Fibroblast of lung (primary cell): ENCODE measurements at places on chromosomes 1 and 21. TPM values are rescaled to one million over a fixed set of nuclear protein-coding genes. Genes with fewer than 3 reads are reported as not detected.
A peak's percentile ranks its signal among the peaks of the same experiment; 100 is the strongest.

MX1 gene
- total RNA-seq = 17.5 and 35.7 TPM in 2 replicates

S100A7 gene
- total RNA-seq = not detected in 2 replicates

OLFML2B gene
- 3.3 and 5.1 TPM in 2 replicates for total RNA-seq

DNA sequence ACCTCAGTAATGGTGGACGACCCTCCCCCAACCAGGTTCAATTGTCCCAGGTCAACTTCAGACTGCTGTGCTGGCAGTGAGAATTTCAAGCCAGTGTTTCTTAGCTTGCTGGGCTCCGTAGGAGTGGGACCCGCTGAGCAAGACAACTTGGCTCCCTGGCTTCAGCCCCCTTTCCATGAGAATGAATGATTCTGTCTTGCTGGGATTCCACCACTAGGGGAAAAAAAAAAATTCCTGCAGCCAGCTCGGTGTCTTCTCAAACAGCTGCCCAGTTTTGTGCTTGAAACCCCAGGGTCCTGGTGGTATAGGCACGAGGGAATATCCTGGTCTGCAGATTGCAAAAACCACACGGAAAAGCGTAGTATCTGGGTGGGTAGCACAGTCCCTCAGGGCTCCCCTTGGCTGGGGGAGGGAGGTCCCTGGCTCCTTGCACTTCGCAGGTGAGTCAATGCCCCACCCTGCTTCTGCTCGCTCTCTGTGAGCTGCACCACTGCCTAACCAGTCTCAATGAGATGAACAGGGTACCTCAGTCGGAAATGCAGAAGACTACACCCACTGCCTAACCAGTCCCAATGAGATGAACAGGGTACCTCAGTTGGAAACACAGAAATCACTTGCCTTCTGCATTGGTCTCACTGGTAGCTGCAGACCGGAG is 41.5 kb downstream of the GBP6 start:
- H3K36me3 ChIP-seq = no peaks in the 10 kb centered on the region
- no peaks in the 10 kb centered on the region for H3K27me3 ChIP-seq
- H3K27ac ChIP-seq = no peak overlapping the region

- no peak overlapping the region for H3K27ac ChIP-seq
- peak; percentile 47 for DNase-seq
- no peaks in the 10 kb centered on the region for H3K36me3 ChIP-seq
- H3K4me1 ChIP-seq = no peaks in the 10 kb centered on the region
- no peak overlapping the region for H3K4me3 ChIP-seq
Measured at GRCh38 chr1:64107118-64107519, 96.3 kb upstream of the UBE2U start.

- no peak overlapping the region for H3K4me3 ChIP-seq
- no peaks in the 10 kb centered on the region for H3K36me3 ChIP-seq
- DNase-seq = no peak
- H3K27me3 ChIP-seq = no peaks in the 10 kb centered on the region
Measured at GRCh38 chr1:228772516-228773212, 37.4 kb downstream of the RHOU start.

DNA sequence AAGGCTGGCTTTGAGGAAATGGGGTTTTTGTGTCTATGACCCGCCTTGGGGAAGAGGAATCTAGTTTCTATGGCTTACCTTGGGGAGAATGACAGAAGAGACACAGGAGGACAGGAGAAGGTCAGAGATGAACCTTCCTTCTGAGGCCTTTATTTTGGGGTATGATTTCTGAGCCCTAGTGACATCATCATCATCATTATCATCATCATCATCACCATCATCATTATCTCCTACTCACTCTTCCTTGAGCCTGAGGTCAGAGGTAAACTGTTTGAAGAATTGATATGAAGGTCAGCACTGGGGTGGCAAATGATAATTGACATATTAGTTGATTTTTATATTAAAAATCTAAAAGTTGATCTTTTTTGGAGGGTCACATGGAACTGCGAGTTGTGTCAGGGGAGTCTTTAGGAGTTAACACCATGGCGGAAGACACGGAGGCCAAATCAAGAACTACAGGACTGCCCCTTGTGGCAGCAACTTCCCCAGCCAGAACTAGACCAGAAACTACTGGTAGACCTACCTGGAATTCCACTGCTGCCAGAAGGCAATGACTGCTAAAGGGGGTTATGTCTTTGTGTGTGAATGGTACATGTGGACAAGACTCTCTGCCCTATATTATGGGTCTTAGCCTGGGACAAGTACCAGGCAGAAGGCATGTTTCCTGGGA is 49.8 kb upstream of the WLS start:
- no peak overlapping the region for H3K4me3 ChIP-seq
- DNase-seq = no peak
- H3K27me3 ChIP-seq = no peaks in the 10 kb centered on the region
- no peak overlapping the region for H3K27ac ChIP-seq
- no peaks in the 10 kb centered on the region for H3K36me3 ChIP-seq
- H3K4me1 ChIP-seq = no peaks in the 10 kb centered on the region

DNA sequence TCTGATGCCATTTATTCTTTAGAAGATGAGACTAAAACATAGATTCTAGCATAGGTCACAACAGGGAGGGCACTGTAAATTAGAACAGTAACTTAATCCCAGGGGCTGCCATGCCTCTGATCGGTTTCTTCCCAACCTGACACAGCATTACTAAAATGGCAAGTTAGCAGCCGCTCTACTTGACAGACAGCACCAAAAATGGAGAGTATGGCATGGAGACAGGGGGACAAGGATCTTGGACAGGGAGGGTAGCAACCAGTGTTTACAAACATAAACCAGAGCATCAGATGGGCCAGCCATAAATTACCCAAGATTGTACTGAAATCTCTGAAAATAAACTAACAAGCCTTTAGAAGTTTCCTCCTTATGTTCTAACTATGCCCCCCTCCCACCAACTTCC is 5.9 kb downstream of the DUSP10 start:
- no peak overlapping the region for H3K27ac ChIP-seq
- peaks cover 6% of the 10 kb centered on the region for H3K36me3 ChIP-seq
- no peaks in the 10 kb centered on the region for H3K27me3 ChIP-seq
- no peak for DNase-seq
- no peaks in the 10 kb centered on the region for H3K4me1 ChIP-seq

DNA sequence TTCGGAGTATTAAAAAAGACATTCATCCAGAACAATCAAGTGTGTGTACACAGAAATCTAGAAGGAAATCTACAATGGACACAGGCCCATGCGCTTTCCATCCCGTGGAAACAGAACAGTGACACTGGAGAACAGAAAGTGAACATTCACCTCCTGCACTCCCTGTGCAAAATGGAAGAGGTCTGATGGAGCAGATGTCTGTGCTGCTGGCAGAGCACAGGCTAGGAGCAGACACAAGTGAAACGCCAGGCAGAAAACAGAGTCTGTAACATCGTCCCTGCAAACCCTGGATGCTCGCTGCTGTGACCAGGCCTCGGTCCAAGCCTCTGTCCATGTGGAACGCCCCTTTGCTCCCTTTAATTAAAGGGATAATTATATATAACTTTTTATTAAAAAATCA is 36.1 kb downstream of the SLC45A1 start:
- no peak overlapping the region for H3K4me3 ChIP-seq
- H3K4me1 ChIP-seq = peaks cover 9% of the 10 kb centered on the region
- no peak overlapping the region for H3K27ac ChIP-seq
- DNase-seq = no peak
- no peaks in the 10 kb centered on the region for H3K27me3 ChIP-seq

- H3K27ac ChIP-seq = no peak overlapping the region
- no peak overlapping the region for H3K4me3 ChIP-seq
- no peaks in the 10 kb centered on the region for H3K4me1 ChIP-seq
- H3K36me3 ChIP-seq = no peaks in the 10 kb centered on the region
Measured at GRCh38 chr1:81432654-81433109, 368.1 kb upstream of the ADGRL2 start.

DNA sequence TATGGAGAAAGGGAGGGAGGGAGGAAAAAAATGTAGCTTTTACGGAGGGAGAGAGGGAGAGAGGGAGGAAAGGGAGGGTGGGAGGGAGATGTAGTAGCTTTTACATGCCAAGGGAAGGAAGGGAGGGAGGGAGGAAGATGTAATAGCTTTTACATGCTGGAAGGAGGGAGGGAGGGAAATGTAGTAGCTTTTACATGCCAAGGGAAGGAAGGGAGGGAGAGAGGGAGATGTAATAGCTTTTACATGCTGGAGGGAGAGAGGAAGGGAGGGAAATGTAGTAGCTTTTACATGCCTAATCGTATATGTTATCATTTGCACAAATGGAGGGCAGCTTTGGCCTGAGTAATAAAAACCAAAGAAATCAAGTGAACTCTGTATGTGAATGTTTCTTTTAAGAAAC is 35.6 kb downstream of the EEIG2 start:
- peak; percentile 68 for DNase-seq
- H3K27me3 ChIP-seq = no peaks in the 10 kb centered on the region
- no peaks in the 10 kb centered on the region for H3K36me3 ChIP-seq
- H3K4me1 ChIP-seq = peaks cover 6% of the 10 kb centered on the region
- H3K27ac ChIP-seq = no peak overlapping the region
- H3K4me3 ChIP-seq = no peak overlapping the region

GRCh38 chr1:110689868-110690267 is 15.1 kb upstream of the KCNA3 start:
- H3K4me1 ChIP-seq = no peaks in the 10 kb centered on the region
- H3K27me3 ChIP-seq = no peaks in the 10 kb centered on the region
- DNase-seq = no peak
- no peak overlapping the region for H3K27ac ChIP-seq
- H3K36me3 ChIP-seq = no peaks in the 10 kb centered on the region

GRCh38 chr1:157369808-157370521 is 182.3 kb downstream of the FCRL5 start:
- H3K4me1 ChIP-seq = no peaks in the 10 kb centered on the region
- no peak overlapping the region for H3K27ac ChIP-seq
- H3K27me3 ChIP-seq = no peaks in the 10 kb centered on the region
- peak; percentile 15 for DNase-seq
- H3K36me3 ChIP-seq = no peaks in the 10 kb centered on the region
- H3K4me3 ChIP-seq = no peak overlapping the region

- H3K27me3 ChIP-seq = no peaks in the 10 kb centered on the region
- no peak overlapping the region for H3K27ac ChIP-seq
- no peaks in the 10 kb centered on the region for H3K4me1 ChIP-seq
- H3K4me3 ChIP-seq = no peak overlapping the region
Measured at GRCh38 chr1:10685808-10686403, 110.5 kb downstream of the CASZ1 start.

GRCh38 chr1:39596163-39596562 is 19.6 kb upstream of the PABPC4 start:
- H3K27ac ChIP-seq = no peak overlapping the region
- no peaks in the 10 kb centered on the region for H3K4me1 ChIP-seq
- DNase-seq = no peak

DNA sequence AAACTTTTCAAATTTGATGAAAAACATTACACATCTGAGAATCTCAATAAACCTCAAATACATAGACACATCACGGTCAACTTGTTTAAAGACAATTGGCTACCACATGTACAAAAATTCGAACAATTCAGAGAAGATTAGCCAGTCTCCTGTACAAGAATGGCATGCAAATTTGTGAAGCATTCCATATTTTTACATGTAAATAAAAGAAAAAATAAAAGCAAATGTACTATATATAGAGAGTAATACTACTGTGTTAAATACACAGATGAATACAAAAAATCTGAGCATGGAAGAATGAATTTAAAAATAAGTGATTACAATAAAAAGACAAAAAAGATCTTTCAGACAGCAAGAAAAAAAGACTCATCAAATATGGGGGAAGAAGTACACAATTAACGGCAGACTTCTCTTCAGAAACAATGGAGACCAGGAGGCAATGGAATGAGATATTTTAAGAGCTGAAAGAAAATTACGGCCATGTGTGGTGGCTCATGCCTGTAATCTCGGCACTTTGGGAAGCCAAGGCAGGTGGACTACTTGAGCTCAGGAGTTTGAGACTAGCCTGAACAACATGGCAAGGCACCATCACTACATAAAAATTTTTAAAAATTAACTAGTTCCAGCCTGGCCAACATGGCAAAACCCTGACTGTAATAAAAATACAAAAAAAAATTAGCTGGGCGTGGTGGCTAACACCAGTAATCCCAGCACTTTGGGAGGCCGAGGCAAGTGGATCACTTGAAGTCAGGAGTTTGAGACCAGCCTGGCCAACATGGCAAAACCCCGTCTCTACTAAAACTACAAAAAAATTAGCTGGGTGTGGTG is 23.2 kb downstream of the HAX1 start:
- no peaks in the 10 kb centered on the region for H3K36me3 ChIP-seq
- H3K27me3 ChIP-seq = no peaks in the 10 kb centered on the region
- no peak overlapping the region for H3K27ac ChIP-seq
- DNase-seq = no peak
- no peaks in the 10 kb centered on the region for H3K4me1 ChIP-seq
- H3K4me3 ChIP-seq = no peak overlapping the region

GRCh38 chr1:163922743-163923201 is 601.0 kb downstream of the NUF2 start:
- no peak for DNase-seq
- no peaks in the 10 kb centered on the region for H3K4me1 ChIP-seq
- no peaks in the 10 kb centered on the region for H3K36me3 ChIP-seq
- H3K27me3 ChIP-seq = no peaks in the 10 kb centered on the region

DNA sequence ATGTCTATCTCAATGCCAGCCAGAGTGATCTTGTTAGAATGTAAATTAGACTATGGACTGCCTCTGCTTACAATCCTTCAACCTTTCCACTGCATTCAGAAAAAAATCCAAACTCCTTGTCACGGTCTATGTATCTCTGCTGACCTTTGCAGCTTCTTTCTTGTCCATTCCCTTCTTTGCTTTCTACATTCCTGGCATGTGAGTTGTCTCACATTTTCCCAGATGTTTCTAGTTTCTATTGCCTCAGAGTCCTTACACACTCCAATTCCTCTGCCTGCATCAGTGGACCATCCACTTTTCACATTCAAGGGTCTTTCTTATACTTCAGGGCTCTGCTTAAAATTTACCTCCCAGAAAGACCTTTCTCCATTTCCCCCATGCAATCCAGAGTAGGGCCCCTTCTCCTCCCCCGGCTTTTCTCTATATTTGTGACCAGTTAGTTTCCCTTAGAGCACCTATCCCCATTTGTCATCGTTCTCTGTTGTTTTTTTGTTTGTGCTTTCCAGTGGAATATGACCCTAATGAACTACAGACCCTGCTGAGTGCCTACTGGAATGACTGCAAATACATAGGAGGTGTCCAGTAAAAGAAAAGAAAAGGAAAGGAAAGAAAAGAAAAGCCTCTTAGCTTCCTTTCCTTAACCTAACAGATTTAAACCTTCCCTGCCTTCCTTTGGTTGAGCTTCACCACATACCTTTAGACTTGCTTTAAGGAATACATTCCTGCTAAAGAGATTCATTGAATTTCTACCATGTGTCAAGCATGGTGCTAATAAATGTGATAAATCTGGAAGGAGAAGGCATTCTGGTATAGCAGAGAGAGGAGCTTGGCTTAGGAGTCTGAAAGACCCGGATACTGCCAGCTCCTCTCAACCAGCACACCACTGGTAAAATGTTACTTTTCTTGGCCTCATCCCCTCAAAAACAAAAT is 102.0 kb downstream of the DIRAS3 start:
- H3K4me1 ChIP-seq = peaks cover 12% of the 10 kb centered on the region
- no peak overlapping the region for H3K4me3 ChIP-seq
- no peaks in the 10 kb centered on the region for H3K36me3 ChIP-seq
- H3K27ac ChIP-seq = peak overlapping the region; percentile 7

- H3K36me3 ChIP-seq = peaks cover 36% of the 10 kb centered on the region
- H3K27me3 ChIP-seq = no peaks in the 10 kb centered on the region
Measured at GRCh38 chr1:223742856-223743517, 30.6 kb downstream of the CAPN2 start.
